Activated CD4-positive, alpha-beta T cell treated with anti-CD3 and anti-CD28 coated beads for 36 hours (primary cell): ENCODE measurements at places on chromosomes 5 and 9. TPM values are rescaled to one million over a fixed set of nuclear protein-coding genes. Genes with fewer than 3 reads are reported as not detected.

- DNase-seq = no peak
Measured at GRCh38 chr9:33220681-33221567, 19.0 kb upstream of the SPINK4 start.

DNA sequence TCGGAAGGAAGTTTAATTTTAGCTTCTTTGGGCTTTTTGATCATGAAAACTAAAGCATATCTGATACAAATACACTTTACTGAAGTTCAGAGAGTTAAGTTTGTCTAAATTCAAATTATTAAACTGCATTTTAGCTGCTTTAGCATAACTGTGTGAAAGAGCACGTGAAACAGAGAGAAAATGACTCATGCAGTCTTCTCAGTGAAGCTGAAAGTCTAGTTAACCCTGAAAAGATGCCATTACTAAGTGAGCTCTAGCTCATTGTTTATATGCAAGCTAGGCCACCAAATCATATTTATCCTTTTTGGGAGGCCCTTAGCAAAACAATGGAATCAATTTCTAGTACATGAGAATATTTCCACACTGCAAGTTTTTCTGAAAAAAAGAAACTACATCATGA is 27.6 kb downstream of the TPD52L3 start:
- DNase-seq = no peak

Gene PCDHA4
- not detected for total RNA-seq

GRCh38 chr5:68215898-68216244 is 315 bp downstream of the PIK3R1 start:
- DNase-seq = no peak

DNA sequence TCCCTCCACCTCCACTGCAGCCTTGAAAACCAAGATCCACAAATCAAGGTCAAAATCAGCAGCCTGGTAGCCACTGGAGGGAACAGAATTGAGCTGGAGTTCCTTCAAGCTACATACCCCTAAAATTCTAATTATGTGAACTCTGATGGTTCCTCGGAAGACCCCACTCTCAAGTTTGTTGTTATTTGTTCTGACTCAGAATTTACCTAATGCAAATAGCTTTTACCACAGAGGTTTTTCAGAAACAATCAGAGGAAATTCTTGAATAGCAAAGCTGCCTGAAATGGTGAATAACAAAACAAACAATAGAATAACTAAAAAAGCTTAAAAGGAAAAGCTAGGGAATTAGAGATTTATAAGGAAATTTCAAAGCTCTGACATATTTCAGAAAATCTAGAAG is 220.0 kb downstream of the CDH18 start:
- DNase-seq = no peak

- no peak for DNase-seq
Measured at GRCh38 chr9:72734631-72735030, 213.2 kb downstream of the TMC1 start.

DNA sequence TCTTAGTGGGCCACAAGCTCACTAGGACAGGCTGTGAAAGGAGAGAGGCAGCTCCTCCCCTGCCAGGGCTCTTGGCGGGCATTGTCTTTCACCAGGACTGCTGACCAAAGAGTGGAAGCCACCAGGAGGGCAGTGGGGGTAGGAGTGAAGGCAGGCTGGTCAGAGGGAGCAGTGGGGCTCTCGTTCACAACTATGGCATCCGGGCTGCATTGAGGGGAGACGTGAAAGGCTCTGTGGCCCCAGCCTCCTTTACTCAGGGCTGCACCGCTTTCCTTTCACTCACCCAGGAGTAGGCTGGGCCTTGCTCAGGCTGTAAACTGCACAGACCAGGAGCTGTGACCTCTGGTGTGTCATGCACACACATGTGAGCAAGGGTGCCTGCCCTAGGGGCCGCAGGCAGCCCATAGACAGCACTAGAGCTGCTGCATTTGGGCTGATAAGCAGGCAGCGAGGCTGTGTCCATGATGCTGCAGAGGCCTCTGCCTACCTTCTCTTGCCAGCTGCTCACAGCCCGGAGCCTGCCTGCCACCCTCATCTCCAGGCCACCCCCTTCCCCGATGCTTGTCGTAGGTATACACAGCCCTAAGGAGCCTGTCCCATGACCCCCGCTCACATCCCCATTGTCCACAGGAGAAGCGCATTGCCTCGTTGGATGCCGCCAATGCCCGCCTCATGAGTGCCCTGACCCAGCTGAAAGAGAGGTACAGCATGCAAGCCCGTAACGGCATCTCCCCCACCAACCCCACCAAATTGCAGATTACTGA is 130.4 kb downstream of the DAB2IP start:
- DNase-seq = no peak

- DNase-seq = peak; percentile 61
Measured at GRCh38 chr5:134077926-134078580, 36.4 kb upstream of the TCF7 start.

GRCh38 chr9:1051584-1052275 is 1.6 kb downstream of the DMRT2 start:
- peak; percentile 65 for DNase-seq

GRCh38 chr5:68015381-68016302 is 199.9 kb upstream of the PIK3R1 start:
- no peak for DNase-seq

GRCh38 chr9:35341585-35341984 is 148.3 kb upstream of the RUSC2 start:
- DNase-seq = no peak

Gene MZB1
- 9.8 TPM for total RNA-seq

GRCh38 chr9:87370049-87370685 is 127.5 kb upstream of the DAPK1 start:
- no peak for DNase-seq

DNA sequence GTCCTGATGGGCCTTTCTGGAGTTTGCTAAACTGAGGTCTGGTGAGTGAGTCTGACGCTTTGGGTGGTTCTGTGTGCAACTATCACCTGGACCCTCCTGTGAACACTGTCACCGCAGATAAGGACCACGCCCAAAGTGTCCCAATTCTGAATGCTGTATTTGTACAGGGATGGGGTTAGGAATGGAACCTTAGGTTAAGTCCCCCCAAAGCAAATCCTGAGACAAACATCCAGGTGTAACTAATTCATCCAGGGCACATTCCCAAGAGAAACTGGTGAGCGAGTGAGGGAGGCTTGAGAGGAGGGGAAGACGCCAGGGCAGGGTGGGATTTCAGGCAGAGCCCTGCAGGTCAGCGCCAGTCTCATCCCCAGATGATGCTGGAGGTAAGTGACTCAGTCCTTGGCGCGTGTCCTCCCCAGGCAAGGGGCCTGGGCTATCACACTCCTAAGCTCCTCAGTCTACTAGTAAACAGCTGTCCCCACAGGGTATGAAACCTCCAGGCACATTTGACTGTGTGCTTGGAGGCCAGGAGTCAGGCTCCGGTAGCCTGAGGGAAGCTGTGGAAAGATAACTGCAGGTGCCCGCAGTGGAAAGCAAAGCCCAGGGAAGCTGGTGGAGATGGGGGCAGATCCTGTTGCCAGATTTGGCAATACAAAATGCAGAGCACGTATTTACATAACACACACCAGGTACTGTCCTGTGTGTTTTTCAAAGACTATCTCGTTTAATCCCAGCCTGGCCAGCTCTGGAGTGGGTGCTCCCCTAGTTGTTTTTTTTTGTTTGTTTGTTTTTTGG is 66.7 kb downstream of the IL6ST start:
- DNase-seq = no peak

Gene TMEM252
- not detected for total RNA-seq

Gene SHROOM1
- 0.89 TPM for total RNA-seq

DNA sequence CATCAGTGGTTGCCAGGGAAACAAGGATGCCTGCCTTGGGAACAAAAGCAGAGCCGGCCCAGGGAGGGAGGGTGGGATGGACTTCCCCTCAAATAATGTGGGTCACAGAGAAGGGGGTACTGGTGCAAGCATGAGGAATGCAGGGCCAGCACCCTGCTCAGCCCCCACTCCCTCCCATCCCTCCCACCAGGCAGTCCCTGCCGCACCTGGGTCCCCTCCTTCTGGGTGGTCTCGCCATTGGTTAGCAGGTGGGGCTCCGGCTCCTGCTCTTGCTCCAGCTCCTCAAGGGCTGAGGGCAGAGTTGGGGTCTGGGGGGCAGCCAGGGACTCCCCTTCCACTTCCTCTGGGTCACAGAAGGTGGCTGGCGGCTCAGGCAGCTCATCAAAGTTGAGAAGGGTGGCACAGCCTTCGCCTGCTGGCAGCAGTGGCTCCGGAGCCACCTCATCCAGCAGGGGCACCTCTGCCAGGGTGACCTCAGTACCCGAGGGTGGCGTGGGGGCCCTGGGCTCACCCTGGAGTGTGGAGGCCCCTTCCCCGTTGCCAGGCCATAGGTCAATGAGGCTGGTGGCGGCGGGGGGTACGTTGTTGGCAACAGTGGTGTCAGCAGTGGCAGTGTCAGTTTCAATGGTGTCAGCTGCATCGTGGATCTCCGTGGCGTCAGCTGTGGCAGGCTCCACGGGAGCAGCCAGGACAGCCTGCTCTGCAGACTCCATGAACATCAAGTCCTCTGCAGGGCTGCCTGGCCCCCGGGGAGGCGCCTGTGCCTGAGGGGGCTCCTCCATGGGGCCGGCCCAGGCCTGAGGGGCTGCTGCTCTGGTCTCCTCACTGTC is 11.5 kb downstream of the PRR7 start:
- no peak for DNase-seq

DNA sequence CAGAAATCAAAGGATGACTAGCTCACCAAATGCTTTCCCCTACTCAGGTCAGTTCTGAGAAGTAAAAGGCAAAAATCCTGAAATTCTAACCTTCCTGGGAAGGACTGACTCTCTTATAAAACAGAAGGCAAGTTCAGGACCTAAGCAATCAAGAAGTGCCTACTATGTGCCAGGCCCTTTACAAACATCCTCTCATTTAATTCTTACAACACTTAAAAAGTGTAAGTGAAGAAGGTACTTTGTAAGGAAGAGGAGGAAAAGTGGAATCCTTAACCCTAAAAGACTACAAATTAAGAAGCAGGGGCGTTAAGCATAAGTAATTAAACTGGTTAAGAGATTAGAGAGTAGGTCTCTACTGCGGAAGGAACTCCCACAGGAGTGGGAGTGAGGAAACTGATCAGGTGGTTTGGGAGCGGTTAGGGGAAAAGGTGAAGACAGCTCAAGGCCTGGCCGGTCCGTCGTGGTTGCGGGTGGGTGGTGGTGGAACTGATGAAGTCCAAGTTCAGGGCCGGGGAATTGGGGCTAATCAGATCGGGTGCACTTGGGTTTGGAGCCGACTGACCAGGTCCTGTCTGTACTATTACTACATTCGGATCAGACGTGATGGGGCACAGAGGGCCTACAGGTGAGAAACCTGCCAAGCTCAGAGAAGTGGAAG is 839 bp downstream of the MED27 start:
- DNase-seq = peak; percentile 27

GRCh38 chr9:35294066-35294465 is 132.3 kb downstream of the UNC13B start:
- no peak for DNase-seq

GRCh38 chr5:66326276-66326675 is 182.2 kb downstream of the SREK1 start:
- DNase-seq = no peak

Gene CDH18
- total RNA-seq = not detected

Gene OCLN
- total RNA-seq = 2.1 TPM

- DNase-seq = no peak
Measured at GRCh38 chr5:161676103-161676502, 9.4 kb upstream of the GABRA6 start.

- no peak for DNase-seq
Measured at GRCh38 chr9:112042244-112042638, 132.9 kb downstream of the SUSD1 start.

Gene RNF183
- total RNA-seq = 0.37 TPM

Gene ZNF454
- not detected for total RNA-seq

DNA sequence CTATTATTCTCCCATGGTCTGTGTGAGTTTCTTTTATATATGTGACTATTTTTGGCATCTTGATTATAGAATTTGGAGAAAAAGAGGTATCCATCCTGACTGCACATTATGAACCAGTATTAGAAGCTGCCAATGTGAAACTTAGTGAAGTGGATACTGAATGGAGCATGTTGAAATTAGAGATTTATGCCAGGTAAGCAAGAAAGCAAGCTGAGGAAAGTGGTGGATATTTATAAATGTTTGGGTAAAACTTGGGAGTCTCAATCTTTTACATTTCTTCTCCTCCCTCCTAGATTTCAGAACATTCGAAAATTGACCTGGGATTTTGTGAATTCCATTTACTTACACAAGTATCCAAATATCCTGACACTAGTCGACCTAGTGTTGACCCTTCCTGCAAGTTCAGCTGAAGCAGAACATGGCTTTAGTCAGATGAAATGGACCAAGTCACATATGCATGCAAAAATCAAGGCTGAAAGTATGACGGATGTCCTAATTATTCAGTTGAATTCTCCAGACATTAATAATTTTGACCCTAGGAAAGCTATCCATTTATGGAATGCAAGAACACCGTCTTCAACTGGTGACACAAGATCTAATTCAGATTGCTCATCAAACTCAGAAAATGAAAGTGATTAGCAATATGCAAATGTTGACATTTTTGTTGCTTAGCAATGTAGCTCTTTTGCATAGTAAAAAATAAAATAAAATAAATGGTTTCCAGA is 66.8 kb upstream of the IL7R start:
- no peak for DNase-seq

DNA sequence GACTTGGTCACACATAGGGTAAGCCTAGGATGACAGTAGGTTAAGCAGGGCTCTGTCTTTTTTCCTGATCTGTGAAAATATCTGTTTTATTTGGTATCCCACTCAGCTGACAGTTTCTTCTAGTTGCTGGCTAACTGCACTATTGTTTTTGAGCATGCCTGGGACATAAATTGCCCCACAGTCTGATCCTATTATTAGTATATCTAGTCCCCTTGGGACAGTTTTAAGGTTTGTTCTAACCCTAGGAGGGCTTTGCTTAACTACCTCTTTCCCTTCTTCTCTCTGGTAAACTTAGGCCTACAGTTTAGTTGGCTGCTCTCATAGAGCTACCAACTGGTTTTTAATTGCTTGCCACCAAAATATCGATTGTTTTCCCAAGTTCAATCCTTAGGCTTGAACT is 446.6 kb downstream of the ARHGEF28 start:
- DNase-seq = no peak

- DNase-seq = no peak
Measured at GRCh38 chr5:27124590-27124989, 86.2 kb upstream of the CDH9 start.

- DNase-seq = no peak
Measured at GRCh38 chr5:54361691-54362411, 51.5 kb upstream of the ARL15 start.

Gene PROB1
- 3.2 TPM for total RNA-seq

DNA sequence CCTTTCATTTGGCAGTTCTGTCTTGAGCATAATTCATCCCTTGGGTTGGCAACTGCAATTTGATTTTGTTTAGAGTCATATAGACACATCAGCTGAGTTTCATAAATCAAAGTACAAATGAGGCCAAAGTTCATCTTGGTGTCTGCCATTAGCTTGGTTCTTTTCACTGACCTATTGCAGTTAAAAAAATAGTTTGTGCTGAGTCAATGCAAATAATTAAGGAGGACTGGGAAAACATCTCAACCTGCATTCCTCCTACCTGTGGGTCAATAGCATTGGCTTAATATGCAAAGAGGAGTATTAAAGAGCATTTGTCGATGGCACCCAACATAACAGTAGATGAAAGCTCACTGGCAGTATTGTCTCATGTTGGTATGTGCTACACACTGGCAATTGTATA is 1.6 kb downstream of the PKD2L2 start:
- no peak for DNase-seq

Gene GABRA6
- not detected for total RNA-seq
